ENCODE measurements at places on chromosomes 13 and 19.

GRCh38 chr13:112728375-112729126, 38.7 kb downstream of the ATP11A start:
- no peak for DNase-seq

GRCh38 chr13:40192452-40192851, 474.0 kb downstream of the FOXO1 start:
- DNase-seq, result no peak

DNA sequence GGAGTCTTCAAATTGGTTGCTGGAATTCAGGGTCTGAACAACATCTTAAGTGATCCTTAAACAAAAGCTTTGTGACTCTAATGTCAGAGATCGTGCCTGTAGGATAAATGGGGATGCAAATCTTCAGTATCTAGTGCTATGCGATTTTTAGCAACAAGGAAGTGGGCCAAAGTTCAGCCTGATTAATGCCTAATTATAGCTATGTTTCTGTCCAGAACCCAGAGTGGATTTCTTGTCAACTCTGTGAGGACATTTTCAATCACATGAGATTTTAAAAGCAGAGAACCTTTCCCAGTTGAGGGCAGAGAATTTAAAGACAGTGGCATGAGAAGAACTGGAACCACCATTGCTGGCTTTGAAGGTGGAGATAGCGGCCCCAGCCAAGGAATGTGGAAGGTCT, 84.3 kb upstream of the PCDH9 start:
- no peak for DNase-seq

DNA sequence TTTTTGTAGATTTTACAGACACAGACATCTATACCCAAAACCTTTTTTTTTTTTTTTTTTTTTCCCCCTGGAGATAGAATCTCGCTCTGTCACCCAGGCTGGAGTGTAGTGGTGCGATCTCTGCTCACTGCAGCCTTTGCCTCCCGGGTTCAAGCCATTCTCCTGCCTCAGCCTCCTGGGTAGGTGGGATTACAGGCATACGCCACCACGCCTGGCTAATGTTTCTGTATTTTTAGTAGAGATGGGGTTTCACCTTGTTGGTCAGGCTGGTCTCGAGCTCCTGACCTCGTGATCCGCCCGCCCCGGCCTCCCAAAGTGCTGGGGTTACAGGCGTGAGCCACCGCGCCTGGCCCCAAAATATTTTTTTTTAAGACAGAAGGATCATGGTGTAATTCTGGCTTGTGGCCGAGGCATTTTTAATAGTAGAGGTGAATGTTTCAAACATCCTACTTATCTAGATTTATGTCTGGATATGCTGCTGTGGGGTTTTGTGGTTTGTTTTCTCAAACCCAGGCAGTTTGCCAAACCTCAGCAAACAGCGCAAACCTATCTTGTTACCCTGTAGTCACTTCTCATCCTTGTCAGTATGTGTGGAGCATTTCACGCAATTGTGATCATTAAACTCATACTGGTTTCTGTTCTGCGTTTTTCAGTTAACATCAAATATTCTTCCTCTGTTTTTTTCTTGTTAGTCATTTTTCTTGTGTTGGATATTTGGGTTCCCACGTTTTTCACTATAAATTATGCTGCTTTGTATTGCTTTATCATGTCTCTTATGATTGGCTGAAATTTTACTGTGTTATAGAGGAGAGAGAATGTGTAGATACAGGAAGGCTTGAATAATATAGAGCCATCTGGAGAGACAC, 36.2 kb upstream of the GARRE1 start:
- peak; percentile 78 for DNase-seq

DNA sequence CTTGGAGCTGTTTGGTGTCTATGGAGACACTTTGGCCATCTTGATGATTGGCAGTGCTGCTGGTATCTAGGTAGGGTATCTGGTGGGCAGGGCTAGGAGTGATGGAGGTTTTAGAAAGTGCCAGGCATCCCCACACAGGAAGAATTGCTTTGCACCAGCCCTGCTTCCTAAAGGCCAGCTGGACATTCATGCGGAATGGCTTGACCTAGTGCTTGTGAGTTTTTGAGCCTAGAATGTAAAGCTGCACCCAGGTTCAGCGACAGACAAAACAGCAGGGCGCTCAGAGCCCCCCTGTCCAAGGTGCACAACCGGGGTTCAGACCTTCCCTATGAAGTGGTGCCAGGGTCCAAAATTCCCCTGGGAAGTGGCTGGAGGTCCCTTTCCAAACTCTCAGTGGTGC, 93.1 kb downstream of the ING1 start:
- no peak for DNase-seq

- DNase-seq, result peak; percentile 58
Measured at GRCh38 chr13:27374650-27375049, 49.8 kb upstream of the GTF3A start.

DNA sequence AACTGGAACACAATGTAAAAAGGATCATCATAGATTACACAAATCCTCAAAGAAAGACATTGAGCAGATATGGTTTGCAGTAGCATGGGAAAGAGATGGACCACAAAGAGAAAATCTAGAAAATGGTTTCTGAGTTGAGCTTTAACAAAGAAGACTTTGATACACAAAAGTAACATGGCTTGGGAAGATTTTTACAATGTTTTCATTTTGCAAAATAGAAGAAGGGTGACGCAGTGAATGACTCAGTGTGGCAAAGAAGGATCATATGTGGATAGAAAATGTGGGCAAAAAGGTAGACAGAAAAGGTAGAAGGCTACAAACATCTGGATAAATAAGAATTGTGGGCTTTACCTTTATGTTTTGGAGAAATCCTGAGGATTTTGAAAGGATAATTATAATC, 1220.5 kb downstream of the PCDH17 start:
- no peak for DNase-seq

GRCh38 chr13:85653681-85654080, 145.5 kb downstream of the SLITRK6 start:
- no peak for DNase-seq

GRCh38 chr13:65074248-65074647, 2155.9 kb downstream of the PCDH9 start:
- no peak for DNase-seq

GRCh38 chr13:44726214-44726613, 150.1 kb upstream of the TSC22D1 start:
- no peak for DNase-seq

DNA sequence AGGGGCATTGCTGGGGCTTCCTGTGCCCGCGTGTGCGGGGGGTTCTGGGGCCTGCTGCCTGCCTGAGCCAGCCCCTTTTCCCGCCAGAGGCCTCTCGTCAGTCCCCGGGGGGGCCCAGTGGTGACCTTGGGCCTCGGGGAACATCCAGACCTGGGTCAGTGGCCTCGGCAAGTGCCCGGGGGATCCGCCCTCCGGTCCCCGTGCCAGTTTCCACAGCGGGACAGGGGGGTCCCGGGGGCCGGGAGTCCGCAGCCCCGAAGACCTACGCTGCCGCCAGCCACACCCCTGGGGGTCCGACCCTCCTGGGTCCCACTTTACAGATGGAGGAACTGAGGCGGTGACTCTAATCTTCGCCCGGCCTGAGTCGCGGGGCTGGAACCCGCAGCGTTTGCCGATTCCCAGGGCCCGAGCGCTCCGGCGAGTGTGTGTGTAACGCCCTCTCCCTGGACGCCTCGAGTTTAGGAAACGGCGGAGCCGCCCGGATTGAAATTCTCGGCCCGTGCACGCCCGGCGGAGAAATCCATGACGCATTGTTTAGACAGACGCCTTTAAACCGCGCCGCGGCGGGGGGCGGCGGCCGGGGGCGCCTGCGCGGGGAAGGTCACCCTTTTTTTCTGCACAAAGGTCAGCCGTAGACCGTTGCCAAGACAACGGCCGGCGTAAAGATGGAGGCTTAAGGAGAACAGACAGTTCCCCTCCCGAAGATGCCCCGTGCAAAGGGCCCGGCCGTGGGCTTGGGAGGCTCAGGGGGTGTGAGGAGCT, 39.3 kb downstream of the EFNA2 start:
- no peak for DNase-seq

DNA sequence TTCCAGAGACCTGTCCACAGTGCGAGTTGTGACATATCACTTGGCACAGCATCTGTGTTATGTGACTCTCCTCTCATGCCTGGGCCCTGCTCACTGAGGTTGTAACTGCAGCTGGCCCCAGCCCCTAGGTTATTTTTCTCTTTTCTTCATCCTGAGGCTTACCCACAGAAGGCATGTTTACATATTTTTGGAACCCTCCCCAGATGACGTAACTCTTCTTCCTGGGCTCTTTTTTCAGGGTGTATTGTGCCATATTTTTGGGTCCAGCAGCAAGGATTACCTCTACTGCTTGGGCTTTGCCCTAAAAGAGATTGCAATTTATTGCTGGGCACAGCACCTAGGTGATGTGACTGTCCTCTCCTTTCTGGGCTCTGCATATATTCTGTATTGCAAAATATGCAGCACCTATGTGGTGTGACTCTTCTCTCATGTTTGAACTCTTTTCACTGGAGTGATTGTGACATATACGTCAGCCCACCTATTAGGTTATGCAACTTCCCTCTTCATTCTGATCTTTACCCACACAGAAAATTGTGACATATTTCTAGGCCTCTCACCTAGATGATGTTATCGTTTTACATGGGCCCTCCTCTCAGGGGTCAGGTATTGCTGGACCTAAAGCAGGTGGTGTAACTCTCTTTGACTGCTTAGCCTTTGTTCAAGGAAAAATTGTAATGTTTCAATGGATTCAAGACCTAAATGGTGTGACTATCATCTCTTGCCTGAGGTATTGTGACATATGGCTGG, 64.5 kb upstream of the ZNF724 start:
- DNase-seq, result no peak
